ENCODE measurements at places on chromosomes 2 and 18.

- DNase-seq, result no peak
Measured at GRCh38 chr18:78927156-78927555, 52.5 kb upstream of the SALL3 start.

GRCh38 chr18:66727991-66728390 lies 124.1 kb upstream of the CDH19 start:
- no peak for DNase-seq

- DNase-seq, result no peak
Measured at GRCh38 chr2:200845669-200846325, 18.7 kb downstream of the CLK1 start.

DNA sequence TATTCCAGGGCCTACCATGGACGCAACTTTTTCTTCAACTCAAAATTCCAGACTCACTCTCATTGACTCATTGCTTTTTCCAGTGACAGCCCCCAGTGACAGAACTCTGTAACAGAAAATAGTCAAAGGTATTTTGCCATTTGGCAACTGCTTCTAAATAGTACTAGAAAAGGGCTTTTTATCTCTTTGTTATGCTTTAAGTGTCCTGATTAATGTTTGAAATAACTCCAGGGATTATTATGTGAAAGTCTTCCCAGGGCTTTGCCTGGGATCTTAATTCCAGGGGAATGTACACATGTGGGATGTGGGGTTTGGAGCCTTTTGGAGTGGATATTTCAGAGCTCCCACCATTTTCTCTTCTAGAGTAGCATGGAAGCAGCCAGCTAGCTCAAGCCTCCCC lies 198.8 kb downstream of the KCNS3 start:
- no peak for DNase-seq

GRCh38 chr2:168964251-168964807 lies 63.2 kb downstream of the G6PC2 start:
- DNase-seq, result no peak

DNA sequence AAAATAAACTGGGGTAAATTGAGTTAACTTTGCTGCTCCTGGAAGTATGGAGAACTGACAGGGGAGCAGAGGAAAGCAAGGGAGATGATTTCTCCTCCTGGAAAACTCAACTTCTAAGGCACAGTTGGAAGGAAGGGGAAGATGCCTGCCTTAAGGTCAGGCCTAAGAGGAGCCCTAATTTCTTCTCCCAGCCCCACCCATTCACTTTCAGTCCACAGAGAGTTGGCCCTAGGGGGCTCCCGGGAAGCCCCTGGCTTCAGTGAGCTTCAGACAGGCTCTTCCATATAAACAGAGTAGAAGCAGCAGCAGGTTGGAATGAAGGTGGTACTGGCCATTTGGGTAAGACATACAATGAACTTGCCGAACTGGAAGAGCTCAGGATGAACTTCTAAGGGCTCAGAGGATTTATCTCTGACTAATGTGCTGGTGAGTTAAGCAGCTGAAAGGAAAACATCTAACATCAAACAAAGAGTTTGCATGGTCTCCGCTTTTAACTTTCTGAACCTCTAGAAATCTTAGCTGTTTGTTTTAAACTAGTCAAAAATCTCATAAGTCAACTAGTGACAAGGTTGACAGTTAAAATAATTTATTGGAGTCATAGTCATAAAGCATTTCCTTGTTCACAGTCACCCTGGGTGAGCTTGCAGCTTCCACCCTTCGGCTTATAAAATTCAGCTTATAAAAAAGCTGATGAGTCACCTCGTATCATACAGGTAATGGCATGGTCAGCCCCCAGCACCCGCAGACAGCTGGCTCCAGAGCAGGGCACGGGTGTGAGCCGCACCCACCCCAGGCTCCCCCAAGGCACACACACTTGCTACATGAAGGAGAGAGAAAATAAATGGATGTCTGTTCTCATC lies 9.8 kb downstream of the MALL start:
- no peak for DNase-seq

GRCh38 chr2:27091746-27092695 lies 5.4 kb downstream of the KHK start:
- no peak for DNase-seq

GRCh38 chr2:81551040-81551634 lies 1246.6 kb upstream of the LRRTM1 start:
- no peak for DNase-seq

GRCh38 chr2:124915567-124915966 lies 890.5 kb downstream of the CNTNAP5 start:
- DNase-seq, result no peak

GRCh38 chr18:24043403-24043802 lies 28.8 kb downstream of the TTC39C start:
- no peak for DNase-seq

GRCh38 chr2:96123936-96124335 lies 7.6 kb upstream of the ADRA2B start:
- DNase-seq, result no peak

DNA sequence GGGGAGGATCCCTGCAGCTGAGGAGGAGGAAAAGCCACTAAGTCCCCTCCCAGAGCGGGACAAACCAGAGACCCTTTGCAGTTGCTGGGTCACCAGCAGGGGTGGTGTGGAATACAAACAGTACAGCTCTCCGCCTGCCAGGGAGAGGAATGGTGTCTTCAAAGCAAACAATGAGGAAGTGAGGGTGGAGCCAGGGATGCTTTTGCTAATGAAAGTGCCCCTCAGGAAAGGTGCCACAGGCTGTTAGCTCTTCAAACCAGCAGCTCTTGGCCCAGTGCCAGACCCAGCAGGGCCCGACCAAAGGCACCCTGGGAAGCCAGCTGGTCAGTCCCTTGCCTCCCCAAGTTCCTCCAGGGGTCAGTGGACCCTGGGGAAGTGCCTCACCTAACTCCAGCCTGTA lies 102.8 kb downstream of the HIBCH start:
- DNase-seq, result peak; percentile 12

DNA sequence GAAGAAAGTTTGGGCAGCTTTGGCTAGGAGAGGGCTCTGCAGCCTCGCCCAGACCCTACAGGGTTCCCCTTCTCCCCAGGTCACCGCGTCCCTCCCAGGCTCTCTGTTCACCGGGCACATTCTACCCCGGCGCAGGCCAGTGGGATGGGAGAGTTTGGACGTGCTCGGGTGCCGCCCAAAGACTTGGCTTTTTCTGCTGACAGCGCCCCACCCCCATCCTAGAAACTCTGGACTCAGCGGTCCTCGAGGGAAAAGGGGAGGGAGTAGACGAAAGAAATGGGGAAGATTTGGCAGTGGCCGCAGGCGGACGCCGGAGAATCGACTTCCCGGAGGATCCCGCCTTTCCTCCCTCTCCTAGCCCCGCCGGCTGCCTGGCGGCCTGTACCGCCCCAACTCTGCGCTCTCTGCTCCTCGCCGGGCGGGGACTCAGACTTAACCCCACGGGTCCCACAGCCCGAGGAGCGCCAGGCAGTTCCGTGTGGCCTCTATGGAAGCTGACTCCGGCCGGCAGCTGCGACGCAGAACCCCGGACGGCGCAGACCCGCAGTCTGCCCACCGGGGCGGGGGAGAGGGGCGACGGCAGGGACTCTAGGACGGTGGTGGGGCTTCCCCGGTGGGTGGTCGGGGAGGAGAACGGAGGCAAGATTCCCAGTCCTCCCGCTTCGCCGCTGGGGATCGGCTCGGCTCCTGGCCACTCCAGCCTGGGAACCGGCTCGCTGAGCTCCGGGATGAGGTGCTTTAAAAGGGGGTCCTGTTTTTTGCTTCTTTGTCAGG lies 863 bp upstream of the SIX2 start:
- no peak for DNase-seq

GRCh38 chr2:202763916-202764315 lies 107.7 kb downstream of the ICA1L start:
- no peak for DNase-seq

GRCh38 chr2:145273840-145274239 lies 753.9 kb upstream of the ZEB2 start:
- no peak for DNase-seq

- DNase-seq, result no peak
Measured at GRCh38 chr2:44840503-44840850, 101.0 kb upstream of the SIX3 start.

DNA sequence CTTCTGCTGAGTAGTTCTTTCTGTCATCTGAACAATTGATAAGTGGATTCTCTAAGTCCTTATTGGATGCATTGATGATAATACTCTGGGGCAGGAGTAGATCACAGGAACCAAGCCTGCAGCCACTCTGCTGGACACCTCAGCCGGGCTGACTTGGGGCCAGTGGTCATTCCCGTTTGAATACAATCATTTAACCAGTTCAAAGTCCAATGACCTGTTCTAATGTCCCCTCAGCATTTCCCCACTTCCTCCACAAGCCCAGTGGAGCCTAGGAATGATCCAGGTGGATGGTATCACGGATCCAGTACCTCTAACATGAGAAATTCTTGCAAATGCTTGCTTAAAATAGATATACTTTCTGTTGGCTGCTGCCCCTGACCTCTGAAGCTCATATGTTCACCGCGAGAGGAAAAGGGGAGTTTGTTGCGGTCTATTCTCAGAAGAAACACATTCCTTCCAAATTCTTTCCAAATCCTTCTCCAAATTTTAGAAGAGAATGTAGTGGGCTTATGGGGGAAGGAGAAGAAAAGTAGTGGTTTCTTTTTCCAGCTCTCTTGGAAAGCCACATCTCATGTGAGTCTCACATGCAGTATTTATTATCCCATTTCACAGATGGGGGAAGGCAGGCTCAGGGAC lies 170.9 kb downstream of the INHBB start:
- DNase-seq, result no peak

DNA sequence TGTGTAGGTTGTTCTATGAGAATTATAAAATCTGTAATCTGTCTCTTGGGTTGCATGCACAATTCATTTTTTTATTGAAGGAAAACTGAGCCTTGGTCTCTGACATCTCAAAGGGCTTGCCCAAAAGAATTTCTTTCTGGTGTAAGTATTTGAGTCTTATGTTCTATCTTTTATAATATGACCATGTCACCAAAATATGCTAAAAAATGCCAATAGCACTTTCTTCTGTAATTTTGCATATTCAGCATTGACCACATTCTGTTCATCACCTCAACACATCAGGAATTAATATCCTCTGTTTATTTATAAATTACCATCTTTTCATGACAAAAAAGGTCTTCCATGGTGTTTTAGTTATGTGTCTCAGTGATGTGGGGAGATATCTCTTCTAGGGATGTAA lies 268.7 kb upstream of the TCF4 start:
- no peak for DNase-seq

GRCh38 chr18:23107718-23108117 lies 27.6 kb upstream of the CABLES1 start:
- DNase-seq, result no peak

- no peak for DNase-seq
Measured at GRCh38 chr2:191453761-191454160, 208.6 kb downstream of the MYO1B start.

- no peak for DNase-seq
Measured at GRCh38 chr18:33960417-33960816, 264.3 kb downstream of the NOL4 start.

- no peak for DNase-seq
Measured at GRCh38 chr2:20523073-20523798, 76.4 kb downstream of the RHOB start.

DNA sequence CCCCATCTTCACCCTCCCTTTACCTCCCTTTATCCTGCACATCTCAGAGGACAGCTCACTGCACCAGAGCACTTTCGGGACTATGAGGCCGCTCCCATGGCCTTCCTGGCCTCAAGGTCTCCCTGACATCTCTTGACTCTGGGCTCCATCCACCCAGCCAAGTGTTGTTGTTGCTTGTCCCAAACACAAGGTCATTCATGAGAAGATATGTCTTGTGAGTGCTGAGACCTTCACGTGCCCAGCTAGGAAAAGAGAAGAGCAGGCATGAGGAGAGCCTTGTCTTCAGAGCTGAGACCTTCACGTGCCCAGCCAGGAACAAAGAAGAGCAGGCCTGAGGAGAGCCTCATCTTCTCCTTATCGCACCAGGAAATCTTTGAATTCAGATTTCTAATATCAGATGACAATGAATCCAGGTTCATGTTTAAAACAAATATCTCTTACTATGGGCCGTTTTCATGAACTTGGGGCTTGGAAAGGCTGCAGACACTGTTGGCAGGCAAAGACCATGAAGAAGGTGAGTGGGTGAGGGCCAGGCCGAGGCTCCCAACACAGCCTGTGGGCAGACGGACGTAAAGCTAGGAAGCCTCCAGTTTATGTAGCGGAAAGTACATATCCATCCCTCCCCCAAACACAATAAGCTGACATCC lies 256.1 kb downstream of the NDUFA10 start:
- DNase-seq, result no peak

DNA sequence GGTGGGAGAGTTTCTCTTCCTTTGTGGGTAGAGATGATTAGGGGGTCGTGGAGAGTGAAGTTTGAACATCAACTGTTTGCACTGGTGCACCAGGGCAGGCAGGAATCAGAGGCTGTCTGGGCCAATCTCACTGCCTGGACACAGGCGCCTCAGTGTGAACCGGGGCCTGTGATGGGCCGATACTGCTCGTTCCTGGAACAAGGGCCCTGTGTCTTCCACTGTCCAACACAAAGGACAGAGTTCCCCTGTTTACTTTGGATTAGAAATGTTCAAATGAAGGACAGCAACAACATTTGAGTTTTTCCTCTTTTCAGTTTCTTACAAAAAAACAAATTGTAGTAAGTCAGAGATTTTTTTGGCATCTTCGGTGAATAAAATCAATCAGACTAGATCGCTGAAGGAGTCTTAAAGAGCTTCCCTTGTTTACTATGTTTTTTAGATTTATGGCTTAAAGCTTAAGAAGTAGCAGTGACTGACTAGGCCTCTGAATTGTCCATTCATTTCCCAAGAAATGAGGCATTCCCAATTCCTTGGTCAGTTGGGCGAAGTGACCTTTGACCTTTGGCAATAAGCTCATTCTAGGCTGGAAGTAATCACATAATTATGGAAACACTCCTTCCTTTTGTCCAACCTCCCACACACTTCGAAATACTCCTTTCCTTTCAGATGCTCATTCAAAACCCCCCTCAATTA lies 11.6 kb upstream of the TGFA start:
- DNase-seq, result no peak

DNA sequence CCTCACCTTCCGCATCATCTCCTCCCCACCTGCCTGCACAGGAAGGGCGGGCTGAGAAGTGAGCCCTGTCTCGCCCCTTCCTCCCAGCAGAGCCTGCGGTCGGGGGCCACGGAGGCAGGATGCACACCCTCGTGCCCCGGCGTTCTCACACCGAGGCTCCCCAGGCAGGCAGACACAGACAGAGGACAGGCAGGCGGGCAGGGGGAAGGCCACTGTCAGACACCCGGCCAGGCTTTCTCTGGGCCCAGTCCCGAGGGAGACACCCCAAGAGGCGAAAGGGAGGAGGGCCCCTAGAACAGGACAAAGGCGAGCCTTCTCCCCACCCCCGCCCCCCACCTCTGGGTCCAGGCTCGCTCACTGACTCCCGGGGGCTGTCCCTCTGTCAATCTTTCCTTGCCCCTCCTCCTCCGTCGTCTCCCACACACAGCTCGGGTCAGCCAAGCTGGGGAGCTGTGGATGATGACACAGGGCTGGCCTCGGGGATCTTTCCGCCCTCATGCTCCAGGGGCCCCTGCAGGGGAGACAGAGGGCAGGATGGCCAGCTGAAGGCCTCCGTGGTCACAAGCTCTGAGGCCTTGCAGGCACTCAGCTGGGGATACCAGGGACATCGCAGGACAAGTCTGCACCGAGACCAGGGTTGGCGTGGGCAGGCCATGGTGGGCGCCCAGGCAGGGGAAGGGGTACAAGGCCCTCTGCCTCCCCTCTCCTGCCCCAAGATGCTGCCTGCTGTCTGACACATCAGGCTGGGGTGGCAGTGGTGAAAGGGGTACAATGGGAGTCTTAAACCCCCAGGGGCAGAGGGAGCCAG lies 24.9 kb downstream of the BIN1 start:
- DNase-seq, result peak; percentile 90

GRCh38 chr18:10475654-10476291 lies 21.3 kb downstream of the APCDD1 start:
- no peak for DNase-seq

GRCh38 chr2:147006736-147007141 lies 838.1 kb upstream of the ACVR2A start:
- no peak for DNase-seq

Measured in CD4-positive, alpha-beta T cell treated with Interleukin-17A for 4 hours (primary cell).